ENCODE measurements at places on chromosomes 7 and 10.

- no peak for DNase-seq
Measured at GRCh38 chr7:133633055-133633454, 380.2 kb downstream of the EXOC4 start.

DNA sequence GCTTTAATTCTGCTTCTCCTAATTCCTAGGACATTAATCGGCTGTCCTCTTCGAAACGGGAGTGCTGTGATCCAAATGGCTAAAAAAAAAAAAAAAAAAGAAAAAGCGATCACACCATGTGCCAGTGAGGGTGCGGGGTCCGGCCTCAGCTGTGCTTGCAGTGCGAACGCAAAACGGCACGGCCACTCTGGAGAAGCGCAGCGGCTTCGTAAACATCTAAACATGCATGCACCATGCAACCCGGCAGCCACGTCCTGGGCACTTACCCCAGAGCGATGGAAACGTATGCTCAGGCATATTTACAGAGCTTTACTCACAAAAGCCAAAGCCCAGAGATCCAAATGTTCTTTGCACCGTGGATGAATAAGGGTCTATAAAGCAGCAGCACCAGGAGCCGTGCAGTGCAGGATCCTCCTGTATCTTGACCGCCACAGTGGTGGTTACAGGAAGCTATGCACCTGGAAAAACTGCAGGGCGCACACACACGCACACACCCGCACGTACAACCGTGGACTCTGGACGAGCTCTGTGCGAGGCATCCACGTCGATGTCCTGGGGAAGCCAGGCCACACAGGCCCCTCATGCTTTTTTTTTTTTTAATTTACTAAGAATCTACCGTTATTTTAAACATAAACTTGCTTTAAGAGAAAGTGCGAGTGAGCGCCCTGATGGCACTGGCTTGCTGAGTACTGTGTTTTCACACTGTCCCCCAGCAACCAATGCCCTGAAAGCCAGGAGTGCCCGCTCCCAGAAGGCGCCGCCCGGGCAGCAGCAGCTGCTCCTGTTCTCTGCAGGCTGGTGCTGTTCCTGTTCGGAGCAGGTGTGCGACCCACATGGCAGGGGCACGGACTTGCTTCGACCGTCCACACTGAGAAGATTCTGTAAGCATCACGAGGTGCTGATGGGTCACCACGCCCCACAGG, 25.0 kb downstream of the GPER1 start:
- DNase-seq = no peak

GRCh38 chr10:57249615-57250281, 888.7 kb upstream of the ZWINT start:
- DNase-seq = no peak

GRCh38 chr7:70693686-70694433, 438.1 kb upstream of the GALNT17 start:
- peak; percentile 85 for DNase-seq

DNA sequence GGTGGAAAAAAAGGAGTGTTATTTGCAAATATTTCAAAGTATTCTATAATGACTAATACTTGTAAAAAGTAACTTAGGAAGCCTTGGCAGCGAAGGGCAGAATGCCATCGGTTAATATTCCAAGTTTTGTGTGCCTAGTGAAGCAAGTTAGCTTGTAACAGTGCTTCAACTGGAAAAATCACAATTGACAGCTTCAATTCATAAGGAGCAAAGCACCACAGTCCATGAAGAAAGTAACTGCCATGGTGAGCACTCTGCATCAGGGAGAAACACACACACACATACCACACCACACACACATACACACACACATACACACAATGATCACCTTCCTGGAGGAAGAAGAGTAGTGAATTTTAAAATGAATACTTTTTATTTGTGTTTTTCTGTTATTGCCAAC, 298.3 kb downstream of the CNTNAP2 start:
- DNase-seq = no peak

GRCh38 chr10:81215498-81215897, 659.5 kb upstream of the NRG3 start:
- no peak for DNase-seq

DNA sequence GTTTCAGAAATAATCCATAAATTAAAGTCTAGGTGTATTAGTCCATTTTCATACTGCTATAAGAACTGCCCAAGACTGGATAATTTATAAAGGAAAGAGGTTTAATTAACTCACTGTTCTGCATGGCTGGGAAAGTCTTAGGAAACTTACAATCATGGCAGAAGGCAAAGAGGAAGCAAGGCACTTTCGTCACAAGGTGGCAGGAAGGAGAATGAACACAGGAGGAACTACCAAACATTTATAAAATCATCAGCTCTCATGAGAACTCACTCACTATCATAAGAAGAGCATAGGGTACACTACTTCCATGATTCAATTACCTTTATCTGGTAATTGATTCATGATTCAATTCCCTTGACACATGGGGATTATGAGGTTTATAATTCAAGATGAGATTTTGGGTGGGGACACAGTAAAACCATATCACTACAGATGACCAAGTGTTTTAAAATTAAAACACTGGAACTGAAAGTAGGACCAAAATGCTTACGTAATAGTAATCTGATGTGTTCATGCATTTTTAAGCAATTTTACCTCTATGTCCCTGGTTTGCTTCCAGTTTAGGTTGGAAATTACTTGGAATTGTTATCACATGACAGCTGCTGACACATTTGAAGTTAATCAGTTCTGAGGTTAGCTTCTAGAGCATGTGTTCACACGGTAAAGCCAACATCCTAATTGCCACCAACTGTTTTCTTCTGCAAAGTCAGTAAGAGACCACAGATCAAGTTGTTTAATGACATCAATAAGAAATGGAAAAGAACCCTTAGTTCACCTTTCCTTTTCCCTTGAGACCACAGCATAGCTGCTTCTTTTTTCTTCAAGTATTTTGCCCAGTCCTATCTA, 48.4 kb upstream of the SEMA3C start:
- DNase-seq = no peak

GRCh38 chr7:97733276-97734161, 1.6 kb downstream of the TAC1 start:
- peak; percentile 68 for DNase-seq

GRCh38 chr7:103702454-103702853, 256.4 kb upstream of the SLC26A5 start:
- no peak for DNase-seq

DNA sequence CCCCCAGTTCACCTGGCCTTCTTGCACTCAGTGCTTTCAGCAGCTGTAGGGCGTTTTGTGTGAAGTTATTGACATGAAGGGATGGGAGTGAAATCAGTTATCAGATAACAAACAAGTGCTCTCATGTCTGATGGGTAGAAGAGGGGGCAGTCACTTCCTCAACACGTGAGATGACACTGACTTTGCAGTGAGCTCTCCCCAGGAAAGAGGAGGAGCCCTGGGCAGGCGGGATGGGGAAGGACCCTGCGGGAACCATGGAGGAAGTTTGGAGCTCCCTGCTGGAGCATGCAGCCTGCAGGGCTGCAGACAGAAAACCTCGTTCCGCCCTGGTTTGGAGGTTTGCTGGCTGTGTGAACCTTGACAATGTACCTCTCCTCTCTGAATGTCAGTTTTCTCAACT, 38.7 kb downstream of the GPR26 start:
- peak; percentile 53 for DNase-seq

DNA sequence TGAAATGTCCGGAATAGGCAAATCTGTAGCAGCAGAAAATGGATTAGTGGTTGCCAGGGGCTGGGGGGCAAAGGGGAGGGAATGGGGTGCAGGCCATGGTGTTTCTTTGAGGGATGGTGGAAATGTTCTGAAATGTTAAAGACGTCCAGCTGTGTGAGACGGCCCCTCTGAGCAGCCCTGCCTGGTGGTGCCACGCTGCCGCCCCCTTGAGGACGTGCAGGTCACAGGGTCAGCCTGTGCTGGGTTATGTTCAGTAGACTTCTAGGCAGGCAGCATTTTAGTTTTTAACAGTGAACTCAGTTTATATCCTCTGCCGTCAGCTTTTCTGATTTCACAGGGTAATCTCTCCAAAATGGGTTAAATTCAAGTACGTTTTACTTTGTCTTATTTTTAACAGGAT, 9.4 kb downstream of the NUB1 start:
- peak; percentile 76 for DNase-seq

GRCh38 chr10:101721806-101722205, 26.8 kb upstream of the FBXW4 start:
- no peak for DNase-seq

GRCh38 chr7:20365486-20365885, 34.8 kb downstream of the ITGB8 start:
- no peak for DNase-seq

DNA sequence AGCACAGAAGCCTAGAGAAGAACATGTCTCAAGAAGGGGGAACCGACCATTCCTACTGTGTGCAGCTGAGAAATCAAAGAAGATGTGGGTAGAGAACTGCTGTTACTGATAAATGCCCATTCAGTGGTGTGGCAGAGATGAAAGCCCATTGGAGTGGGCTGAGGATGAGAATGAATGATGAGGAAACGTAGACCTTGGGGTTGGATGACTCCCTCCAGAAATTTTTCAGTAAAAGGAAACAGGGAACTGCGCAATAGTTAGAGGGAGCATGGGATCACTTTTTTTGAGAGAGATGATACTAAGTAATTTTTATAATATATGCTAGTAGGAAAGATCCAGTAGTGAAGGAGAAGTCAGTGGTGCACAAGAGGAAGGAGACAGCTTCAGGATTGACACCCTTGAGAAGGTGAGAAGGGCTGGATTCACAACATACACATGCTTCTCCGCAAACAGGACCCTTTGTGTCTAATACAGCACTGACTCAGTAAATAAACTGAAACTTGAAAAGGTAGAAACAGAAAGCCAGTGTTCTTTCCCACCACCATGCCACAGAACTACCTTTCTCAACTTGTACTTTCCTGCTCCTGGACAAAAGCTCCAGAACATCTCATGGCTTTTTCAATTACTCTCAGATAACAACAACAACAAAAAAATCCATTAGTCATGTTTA, 104.7 kb upstream of the IL6 start:
- no peak for DNase-seq

DNA sequence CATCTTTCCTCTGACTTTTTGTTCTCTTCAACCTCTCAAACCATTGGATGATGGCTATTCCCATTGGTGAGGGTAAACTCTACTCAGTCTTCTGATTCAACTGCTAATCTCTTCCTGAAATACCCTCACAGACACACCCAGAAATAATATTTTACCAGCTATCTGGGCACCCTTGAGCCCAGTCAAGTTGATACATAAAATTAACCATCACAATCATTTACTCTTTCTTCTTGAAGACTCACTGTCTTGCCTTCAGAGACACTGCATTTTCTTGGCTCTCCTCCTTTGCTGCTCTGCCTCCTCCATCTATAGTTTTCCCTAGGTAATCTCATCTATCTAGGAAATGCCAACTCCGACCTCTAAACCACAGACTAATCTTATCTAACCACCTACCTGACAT, 12.6 kb upstream of the PRRT4 start:
- no peak for DNase-seq

GRCh38 chr10:86111902-86112545, 254.6 kb downstream of the GRID1 start:
- DNase-seq = peak; percentile 31

DNA sequence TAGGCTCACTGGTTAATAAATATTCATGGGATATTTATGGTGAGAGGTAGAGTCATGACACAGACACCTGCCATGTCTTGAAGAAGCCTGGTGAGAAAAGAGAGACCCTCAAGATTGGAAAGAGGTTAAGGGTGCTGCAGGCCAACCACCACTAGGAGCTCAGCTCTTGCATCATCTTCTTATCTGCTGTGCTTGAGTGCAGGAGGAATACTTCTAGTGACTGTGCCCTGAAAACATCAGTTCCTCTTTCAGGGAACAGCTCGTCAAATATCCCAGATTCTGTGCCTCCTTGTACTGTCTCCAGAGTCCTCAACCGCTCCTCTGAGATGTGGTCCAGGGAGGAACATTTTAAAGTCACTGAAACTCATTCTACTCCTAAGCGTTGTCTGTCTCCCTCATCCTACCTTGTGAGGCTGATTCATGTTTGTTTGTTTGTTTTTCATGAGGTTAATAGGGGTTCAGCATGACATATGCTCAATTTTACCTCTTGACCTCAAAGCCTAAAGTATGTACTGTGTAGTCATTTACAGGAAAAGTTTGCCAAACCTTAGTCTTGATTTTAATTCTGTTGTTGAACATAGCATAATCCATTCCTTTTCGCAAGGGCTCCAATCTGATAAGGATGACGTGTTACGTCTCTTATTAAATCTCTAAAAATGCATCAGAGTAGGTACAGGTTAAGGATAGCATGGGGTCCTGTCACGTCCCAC, 293.1 kb downstream of the C7orf25 start:
- no peak for DNase-seq

- no peak for DNase-seq
Measured at GRCh38 chr7:100137851-100138760, 10.6 kb upstream of the LAMTOR4 start.

DNA sequence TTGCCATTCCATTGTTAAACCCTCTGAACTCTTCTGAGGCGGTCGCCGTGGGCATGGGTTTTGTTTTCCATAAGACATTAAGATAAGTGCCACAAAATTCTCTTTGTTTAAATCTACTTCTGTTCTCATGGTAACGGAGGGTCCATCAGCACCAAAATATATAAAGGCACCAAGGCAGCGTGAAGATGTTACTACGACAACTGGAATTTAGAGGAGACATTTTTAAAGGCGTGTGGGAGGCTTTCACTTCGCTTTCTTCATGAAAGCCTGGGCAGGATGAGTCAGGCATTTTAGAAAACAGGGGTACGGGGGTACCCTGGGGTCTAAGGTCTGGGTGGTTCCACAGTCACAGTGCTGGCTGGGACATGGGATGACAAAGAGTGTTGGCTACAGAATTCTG, 34.0 kb downstream of the SMKR1 start:
- no peak for DNase-seq

GRCh38 chr7:128242661-128243060, 1.6 kb downstream of the LEP start:
- DNase-seq = no peak

- no peak for DNase-seq
Measured at GRCh38 chr7:14639801-14640200, 262.8 kb downstream of the DGKB start.

GRCh38 chr10:33102071-33102470, 144.0 kb upstream of the ITGB1 start:
- no peak for DNase-seq

GRCh38 chr10:100784126-100784525, 38.7 kb downstream of the PAX2 start:
- peak; percentile 34 for DNase-seq

DNA sequence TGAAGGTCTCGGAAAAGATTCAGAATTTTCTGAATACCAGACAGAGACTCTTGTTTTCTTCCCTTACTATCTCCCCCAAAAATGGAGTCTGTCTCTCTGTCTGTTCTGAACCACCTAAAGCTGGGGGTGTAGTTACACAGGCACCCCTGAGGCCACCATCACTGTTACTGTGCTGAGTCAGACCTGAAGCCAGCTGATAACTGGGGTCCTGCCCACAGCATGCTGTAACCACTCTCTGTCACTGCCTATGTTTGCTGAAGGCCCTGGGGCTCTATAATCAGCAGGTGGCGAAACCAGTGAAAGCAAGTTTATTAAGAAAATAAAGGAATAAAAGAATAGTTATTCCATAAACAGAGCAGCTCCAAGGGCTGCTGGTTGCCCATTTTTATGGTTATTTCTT, 575.2 kb upstream of the POT1 start:
- DNase-seq = peak; percentile 61
